T-helper 22 cell (primary cell): ENCODE measurements at places on chromosomes 12 and 14.
A peak's percentile ranks its signal among the peaks of the same experiment; 100 is the strongest.

- DNase-seq: peak; percentile 38
Measured at GRCh38 chr14:96592591-96593386, 90.6 kb downstream of the PAPOLA start.

DNA sequence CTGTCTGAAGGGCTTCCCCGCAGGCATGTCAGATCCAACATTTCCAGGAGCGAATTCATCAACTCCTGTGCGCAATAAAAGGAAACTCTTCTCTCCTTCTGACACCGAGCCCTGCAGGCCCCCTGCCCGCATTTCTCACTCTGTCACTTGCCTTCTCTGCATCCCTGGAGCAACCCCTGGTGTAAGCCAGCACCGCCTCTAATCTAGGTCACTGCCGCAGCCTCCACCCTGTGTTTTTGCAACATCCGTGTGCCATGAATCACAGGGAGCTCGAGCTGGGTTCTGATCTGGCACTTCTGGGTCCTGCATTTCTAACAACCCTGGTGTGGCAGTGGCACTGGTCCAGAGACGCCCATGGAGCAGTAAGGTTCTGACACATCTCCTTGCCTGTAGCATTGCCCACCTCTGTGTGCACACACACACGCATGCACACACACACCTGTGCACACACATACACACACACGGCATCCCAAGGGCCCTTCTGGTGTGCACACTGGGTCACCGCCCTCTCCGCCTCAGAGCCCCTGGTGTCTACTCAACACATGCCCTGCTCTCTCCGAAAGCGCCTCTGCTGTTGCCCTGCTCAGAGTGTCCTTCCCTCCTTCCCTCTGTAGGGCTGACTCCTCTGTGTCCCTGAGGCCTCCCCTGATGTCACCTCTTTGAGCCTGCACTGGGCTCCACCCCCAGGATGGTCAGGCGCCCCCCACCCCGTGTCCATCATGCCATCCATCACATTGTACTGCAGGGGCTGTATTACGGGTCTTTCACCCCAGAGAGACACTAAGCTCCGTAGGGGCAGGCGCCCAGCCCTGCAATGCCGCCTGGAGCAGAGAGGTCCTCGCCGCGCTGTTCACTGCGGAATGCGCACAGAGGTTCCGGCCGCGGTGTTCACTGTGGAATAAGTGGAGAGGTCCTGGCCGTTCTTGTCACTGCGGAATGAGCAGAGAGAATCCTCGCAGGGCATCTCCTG lies 111.4 kb upstream of the SFSWAP start:
- DNase-seq: no peak

- no peak for DNase-seq
Measured at GRCh38 chr12:51678086-51678724, 87.2 kb downstream of the SCN8A start.

- no peak for DNase-seq
Measured at GRCh38 chr12:63942464-63943241, 98.2 kb downstream of the SRGAP1 start.

DNA sequence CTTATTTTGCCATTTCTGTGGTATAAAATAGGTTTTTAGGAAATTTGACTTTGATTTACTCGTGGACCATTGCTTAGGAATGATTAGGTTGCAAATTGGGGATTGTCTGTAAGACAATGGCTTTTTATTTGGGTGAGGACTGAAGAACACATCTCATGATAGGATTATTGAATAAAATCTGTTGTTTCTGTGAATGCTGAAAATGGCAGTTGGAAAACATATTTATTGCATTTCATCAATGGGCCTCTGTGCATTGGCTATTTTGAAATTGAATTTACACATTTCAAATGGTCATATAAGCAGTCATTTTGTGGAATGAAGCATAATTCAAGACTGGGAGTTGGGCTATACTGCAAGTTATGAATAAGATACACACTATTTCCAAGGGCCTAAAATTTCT lies 46.0 kb downstream of the FGD4 start:
- no peak for DNase-seq

- no peak for DNase-seq
Measured at GRCh38 chr12:6096527-6096926, 27.9 kb downstream of the VWF start.

DNA sequence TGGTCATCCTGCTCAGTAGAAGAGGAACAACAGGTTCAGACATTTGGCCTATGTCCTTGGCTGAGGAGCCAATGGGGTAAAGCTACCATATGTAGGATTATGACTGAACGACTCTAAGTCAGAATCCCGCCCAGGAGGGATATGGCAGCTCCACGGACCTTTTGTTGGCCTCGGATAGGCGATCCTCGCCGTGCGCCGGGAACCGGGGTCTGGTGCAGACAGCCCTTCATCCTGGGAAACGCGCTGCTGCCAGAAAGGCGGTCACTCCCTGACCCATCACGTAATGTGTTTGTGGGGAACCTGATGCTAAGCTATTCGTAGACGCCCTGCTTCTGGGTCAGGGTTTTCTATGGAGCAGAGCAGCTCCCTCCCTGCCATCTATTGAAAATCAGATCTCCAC lies 178.9 kb upstream of the ALG10B start:
- DNase-seq: no peak

- DNase-seq: no peak
Measured at GRCh38 chr12:5952031-5952430, 7.0 kb upstream of the ANO2 start.

DNA sequence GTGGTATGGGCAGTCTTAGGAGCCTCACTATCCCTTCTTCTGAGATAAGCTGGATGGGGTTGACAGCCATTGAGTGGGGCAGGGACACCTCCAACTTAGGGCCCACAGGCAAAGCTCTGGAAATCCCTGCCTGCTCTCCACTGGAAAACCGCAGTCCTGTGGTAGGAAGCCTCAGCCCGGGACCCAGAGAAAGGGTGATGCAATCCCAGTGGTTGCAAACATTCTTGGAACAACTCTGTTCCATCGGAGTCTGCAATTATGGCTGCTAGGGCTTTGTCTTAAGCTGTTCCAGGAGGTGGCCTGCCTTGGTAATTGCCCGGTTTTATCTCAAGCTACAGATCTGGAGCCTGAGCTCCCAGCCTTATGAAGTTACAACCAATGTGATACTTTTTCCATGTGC lies 133.4 kb downstream of the DICER1 start:
- no peak for DNase-seq

DNA sequence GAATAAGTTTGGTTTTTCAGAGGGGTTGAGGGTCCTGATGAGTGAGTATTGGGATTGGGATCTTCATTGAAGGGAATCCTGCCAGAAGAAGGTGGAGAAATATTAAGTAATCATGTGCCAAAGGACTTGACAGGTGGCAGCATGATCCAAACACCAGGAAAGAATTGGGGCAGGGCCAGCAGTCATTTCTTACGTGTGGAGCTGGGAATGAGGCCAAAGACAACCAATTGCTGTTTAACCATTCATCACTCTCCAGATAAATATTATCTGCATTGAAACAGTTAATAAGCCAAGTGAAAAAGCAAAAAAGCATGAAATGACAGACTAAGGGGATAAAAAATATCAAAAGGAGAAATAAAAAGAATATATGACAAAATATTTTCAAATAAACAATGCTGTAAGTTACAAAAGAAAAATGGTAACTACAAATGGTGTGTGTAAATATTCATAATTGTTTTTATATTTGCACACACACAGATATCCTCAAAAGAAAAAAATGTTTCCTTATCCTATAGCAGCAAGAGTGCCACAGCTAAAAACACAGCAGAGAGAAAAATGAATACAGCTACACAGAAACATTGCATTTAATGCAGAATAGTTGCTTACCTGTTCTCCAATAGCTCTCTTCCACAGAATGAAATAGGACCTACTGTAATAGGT lies 26.2 kb downstream of the C2CD5 start:
- no peak for DNase-seq

GRCh38 chr12:130969223-130969622 lies 15.5 kb downstream of the ADGRD1 start:
- no peak for DNase-seq

DNA sequence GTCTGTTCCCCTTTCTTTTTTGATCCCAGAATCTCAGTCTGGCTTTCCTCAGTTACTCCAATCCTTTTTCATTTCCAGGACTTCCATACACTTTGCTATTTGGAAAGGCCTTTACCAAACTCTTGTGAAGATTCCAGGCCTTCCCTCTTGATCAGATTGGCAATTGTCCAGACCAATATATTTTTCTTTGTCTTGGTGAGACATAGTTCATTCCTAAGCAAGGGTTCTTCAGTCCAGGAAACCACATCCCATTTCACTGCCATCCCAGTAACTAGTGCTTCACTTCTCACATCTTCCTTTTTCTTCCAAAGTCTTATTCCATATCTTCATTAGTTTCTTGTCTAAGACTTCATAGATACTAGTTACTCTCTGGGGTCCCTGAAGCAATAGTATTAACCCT lies 2.1 kb upstream of the PTPRQ start:
- DNase-seq: no peak

GRCh38 chr12:26112703-26113147 lies 12.1 kb downstream of the BHLHE41 start:
- DNase-seq: no peak

DNA sequence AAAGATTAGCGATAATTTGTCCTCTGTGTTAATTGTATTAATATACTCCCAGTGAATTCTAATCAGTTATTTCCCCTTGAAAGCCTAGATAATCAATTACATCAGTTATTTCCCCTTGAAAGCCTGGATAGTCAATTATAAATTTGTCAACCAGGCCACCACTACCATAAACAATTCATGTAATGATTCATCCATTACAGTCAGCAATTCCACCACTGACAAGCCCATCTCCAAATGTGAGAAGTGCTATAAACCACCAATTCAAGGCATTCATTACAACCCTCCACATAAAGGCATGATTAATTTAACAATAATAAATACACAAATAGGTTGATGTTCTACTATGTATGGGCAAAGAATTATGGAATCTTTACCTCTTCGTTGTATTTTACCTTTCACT lies 40.9 kb downstream of the INTS13 start:
- DNase-seq: no peak

- DNase-seq: no peak
Measured at GRCh38 chr12:97977870-97978405, 515.3 kb downstream of the RMST start.

GRCh38 chr14:43143106-43143505 lies 1364.0 kb downstream of the FSCB start:
- no peak for DNase-seq
